ENCODE measurements at places on chromosomes 5 and 9.

GRCh38 chr5:126228934-126229333, 194.3 kb upstream of the GRAMD2B start:
- peak; percentile 18 for DNase-seq

DNA sequence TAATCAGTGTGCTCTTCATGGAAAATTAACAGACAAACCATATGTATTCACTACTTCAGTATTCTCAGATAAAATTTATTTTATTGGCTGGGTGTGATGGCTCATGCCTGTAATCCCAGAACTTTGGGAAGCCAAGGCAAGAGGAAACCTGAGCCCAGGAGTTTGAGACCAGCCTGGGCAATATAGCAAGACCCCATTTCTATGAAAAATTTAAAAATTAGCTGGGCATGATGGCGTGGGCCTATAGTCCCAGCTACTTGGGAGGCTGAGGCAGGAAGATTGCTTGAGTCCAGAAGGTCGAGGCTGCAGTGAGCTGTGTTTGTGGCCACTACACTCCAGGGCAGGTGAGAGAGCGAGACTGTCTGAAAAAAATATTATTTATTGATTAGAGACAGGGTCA, 23.4 kb upstream of the CREBRF start:
- no peak for DNase-seq

DNA sequence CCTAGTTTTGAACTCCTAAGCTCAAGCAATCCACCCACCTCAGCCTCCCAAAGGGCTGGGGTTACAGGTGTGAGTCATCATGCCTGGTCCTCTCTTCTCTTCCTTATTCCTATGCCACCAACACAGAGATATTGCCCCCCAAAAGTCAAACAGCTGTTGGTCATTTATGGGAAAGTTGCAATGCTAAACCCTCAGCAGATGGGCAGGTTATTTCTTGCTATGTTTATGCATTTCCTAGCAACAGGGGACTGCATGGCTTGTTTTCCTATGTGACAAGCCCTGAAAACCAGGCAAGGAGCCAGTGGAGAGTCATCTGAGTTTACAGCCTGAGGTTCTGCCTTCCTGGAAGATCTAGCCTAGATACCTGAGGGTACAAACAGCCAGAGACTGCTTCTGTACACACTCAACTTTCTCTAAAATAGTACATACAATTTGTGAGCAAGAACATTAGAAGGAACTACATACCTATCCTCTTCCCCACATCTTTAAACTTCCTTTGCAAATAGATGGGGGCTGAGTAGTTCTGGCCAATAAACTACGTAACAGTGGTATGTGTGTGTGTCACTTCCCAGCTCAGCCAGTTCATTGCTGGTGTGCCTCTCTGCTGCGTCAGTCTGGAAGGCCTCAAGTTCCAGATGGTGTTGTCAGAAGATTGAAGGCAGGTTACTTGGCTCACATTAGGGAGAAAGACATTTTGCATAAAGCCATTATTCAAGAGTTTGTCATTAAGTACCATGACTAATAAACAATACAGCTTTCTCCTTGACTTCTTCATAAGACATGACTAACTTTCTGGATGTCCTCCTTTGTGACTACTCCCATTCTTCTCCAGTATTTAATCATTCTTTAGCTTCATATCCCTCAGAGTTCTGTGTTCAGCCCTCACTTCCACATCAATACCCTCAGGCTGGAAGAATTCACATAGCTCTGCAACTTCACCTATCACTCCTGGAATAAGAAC, 65.3 kb downstream of the CSNK1A1 start:
- peak; percentile 67 for DNase-seq

DNA sequence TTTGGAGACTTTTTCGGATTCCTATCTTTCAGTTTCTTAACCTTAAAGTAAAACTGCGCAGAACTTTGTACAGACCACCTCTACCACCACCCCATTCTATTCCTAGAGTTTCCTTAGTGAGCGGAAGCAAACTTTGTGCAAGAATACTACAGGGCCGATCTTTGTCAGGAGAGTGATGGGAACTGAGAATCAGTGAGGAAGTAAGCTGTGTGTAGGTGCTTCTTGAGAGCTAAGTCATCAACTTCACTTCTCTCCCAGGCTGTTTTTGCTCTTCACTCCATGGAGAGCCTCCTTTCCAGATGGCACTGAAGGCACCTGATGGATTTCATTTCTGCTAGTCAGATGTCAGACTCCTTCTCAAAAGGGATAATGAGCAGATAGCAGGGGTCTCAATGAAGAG, 127.3 kb downstream of the SPATA31D1 start:
- no peak for DNase-seq

GRCh38 chr5:96381526-96381925, 51.5 kb downstream of the PCSK1 start:
- peak; percentile 29 for DNase-seq

- DNase-seq: no peak
These were observed 33.2 kb downstream of the SLC36A1 start for GRCh38 chr5:151480384-151481293.

- no peak for DNase-seq
These were observed 6.6 kb downstream of the NINJ1 start for GRCh38 chr9:93127395-93127911.

- no peak for DNase-seq
These were observed 480.3 kb upstream of the TYRP1 start for GRCh38 chr9:12212860-12213259.

GRCh38 chr5:132777209-132778069, at the start of gene SEPTIN8:
SEPTIN8 (minus strand) TSS chr5:132777239; CDS start chr5:132777137, 102 bp downstream.
- DNase-seq: peak; percentile 77

DNA sequence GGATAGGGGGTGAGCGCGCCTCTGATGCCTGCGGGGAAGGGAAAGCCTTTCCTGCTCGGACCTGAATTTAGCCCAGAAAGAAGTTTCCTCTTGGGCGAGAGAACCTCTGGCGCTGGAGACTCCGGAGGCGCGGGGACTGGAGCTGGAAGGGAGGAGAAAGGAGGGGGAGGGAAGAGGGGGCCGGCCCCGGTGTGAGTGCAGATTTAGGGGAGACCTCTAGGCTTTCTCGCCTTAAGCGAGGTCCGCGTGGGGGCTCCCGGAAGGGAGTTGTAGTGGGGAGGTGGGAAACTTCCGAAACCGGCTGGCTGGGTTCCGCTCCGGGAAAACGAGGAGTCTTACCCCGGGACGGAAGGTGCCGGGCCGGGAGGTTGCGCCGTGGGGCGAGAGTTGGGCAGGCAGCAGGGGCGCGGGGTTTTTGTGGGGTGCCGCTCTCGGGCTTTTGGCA, 1.3 kb downstream of the PCSK5 start:
- peak; percentile 33 for DNase-seq

DNA sequence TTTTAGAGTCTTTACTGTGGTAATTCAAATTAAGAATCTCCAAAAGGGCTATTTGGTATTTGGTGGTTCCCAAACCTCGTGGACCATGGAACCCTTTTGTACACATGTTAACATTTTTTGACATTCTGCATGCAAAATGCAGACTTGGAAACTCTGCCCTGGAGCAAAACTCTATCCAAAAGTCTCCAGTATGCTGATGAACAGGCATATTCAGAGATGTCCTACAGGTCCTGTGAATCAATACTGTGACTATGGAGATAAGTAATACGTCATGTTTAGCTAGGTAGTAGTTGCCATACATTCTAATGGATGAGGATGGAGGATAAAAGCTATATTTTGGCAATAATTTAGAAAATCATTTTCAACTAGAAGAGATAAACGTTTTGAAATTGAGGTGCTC, 218.1 kb downstream of the SMARCA2 start:
- DNase-seq: no peak

DNA sequence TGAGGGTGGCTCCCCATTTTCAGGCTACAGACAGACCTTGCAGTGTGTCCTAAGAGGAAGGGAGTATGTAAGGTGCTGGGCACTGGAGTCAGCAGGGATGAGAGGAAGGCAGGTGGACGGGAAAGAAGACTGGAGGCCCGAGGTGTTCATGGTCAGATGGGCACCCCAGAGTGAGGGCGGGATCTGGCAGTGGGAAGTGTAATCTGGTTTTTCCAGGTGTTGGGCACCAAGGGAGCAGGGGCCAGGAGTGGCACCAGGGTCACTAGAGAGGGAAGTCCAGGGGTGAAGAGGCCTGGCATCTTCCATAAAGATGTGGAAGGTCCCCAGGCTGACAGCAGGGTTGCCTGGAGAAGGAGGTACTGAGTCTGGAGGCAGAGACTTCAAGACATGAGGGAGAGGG, 29.7 kb downstream of the PITX1 start:
- no peak for DNase-seq

- DNase-seq: no peak
These were observed 137.6 kb upstream of the RASEF start for GRCh38 chr9:83200531-83200930.

DNA sequence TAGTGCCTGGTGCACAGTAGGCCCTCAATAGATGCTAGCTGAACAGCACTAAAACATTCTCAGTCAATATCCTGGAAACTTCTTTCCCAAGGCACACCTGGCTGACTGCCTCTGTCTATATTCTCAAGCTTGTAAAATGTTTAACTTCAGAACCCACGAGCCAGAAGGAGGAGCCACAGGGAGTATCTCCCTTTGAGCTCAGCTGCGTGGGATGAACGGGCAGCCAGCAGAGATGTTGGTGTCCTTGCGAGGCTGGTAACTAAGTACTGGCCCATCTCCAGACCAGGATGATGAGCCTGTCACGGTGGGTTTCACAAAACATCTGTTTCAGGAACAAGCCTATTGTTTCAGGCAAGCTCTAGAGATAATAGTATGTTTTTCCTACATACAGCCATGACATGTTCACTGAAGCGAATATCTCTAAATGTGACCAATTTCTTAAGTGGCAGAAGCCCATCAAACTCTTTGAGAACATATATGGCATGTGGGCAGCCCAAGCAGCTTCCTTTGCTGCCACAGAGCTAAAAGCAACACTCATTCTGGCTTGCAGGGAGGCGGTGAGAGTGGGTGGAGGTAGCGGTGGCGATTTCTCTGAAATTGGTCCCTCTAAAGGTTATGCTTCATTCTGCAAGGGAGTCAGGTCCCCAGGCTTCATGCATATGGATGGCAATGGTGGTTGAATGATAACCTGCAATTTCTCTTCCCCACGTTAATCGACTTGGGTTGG, 206.2 kb downstream of the TTLL11 start:
- DNase-seq: no peak

GRCh38 chr5:89036704-89037489, 153.9 kb upstream of the MEF2C start:
- no peak for DNase-seq

- DNase-seq: no peak
These were observed 7.0 kb upstream of the IL12B start for GRCh38 chr5:159337016-159337955.

DNA sequence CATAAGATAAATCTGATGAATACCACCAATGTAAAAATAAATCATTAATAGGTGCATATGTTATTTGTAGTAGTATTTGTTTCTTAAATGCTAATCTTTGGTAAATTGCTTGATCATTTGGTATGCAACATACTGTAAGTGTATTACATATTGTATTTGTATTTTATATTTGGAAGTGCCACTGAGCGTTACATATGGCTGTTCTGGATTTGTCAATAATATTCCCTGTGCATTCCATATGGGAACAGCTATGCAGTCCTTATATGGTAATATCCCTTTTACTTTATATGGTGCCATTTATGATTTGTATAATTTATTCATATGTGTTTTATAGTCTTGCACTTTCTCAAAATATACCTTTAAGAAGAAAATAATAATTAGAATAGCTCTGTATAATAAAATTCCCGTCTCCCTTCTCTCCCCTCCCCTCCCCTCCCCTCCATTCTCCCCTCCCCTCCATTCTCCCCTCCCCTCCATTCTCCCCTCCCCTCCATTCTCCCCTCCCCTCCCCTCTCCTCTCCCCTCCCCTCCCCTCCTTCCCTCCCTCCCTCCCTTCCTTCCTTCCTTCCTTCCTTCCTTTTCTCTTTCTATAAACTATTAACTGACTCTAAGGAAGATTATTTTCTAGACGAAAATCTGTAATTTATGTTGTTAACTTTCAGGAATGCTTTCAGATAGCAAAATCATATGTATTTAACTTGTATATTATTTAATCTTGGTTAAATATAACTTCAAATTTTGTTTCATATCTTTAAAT, 241.4 kb downstream of the CSNK1G3 start:
- no peak for DNase-seq

- no peak for DNase-seq
These were observed 102.2 kb downstream of the ANGPTL2 start for GRCh38 chr9:127020036-127020801.

DNA sequence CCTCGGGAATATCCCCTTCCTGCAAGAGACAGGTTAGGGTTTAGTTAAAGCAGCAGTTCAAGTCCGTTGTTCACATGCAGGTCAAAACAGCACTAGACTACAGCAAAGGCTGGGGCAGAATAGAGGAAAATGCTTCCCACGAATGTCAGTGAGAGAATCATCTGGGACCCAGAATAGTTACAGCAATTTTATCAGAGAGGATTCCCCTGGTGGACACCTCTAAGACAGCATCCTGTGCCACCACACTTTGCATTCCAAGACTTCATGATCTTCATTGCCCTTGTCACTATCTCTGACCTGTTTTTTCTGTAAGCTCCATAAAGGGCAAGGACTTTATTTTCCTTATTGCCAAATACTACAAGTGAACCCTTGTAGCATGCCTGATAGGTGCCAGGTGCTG, 12.9 kb downstream of the GRXCR2 start:
- no peak for DNase-seq

GRCh38 chr5:176578391-176578808, 29.3 kb downstream of the CDHR2 start:
- peak; percentile 53 for DNase-seq

DNA sequence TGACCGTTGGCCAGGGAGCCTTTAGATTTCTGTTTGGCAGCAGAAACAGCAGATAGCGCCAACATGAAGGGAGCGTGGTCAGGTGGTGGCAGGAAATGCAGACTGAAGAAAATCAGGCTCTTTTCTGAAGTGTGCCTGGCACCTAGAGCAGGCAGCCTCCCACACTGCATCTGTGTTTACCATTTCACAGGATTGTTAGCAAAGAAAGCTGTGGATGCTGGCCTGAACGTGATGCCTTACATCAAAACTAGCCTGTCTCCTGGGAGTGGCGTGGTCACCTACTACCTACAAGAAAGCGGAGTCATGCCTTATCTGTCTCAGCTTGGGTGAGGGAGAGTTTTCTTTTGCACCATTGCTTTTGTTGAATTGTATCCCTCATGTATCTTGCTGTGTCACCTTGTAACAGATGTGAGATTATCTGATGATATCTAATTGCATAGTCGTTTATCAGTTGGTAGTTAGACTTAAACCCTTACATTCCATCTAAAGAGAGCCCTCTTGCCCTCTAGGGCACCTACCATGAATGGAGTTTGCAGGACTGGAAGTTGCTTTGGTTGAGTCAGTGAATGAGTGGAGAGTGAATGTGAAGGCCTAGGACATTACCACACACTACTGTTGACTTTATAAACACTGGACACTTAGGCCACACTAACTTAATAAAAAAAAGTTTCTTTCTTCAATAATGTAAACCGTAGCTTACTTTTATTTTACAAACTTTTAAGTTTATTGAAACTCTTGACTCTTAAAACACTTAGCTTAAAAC, 42.8 kb downstream of the ACO1 start:
- DNase-seq: no peak

All from left ventricle myocardium superior (tissue), 1 donor.